ENCODE measurements at places on chromosomes 1 and 21. TPM values are rescaled to one million over a fixed set of nuclear protein-coding genes. Genes with fewer than 3 reads are reported as not detected.

The OLFM3 gene
- total RNA-seq, result not detected

The LRRIQ3 gene
- 0.78 TPM for total RNA-seq

The DYNLT4 gene
- total RNA-seq, result 0.80 TPM

The NTMT2 gene
- not detected for total RNA-seq

The S100B gene
- total RNA-seq, result not detected

The LENEP gene
- not detected for total RNA-seq

The VANGL1 gene
- 24.6 TPM for total RNA-seq

The HES2 gene
- 3.6 TPM for total RNA-seq

The ATF3 gene
- total RNA-seq, result 34.1 TPM

Measured in A549 treated with GW870086 at 1 μM for 4 hours (cell line).